Dermis lymphatic vessel endothelial cell (primary cell): ENCODE measurements at places on chromosomes 16 and 17. TPM values are rescaled to one million over a fixed set of nuclear protein-coding genes. Genes with fewer than 3 reads are reported as not detected.

Gene LITAFD
- total RNA-seq = not detected in 2 replicates

Gene LGALS9
- total RNA-seq = 27.6 and 35.3 TPM in 2 replicates

Gene ABR
- 29.8 and 33.0 TPM in 2 replicates for total RNA-seq

Gene CYGB
- total RNA-seq = 0.95 and 3.3 TPM in 2 replicates

Gene CCL8
- not detected in 2 replicates for total RNA-seq

Gene PIPOX
- 0.86 and 2.3 TPM in 2 replicates for total RNA-seq

Gene CPHXL2
- total RNA-seq = not detected in 2 replicates

Gene TBC1D26
- total RNA-seq = under 0.01 TPM in 1 of 2 replicates, not detected in the other

Gene PPY
- total RNA-seq = not detected in 2 replicates

Gene LGALS3BP
- 1.8 and 5.1 TPM in 2 replicates for total RNA-seq

Gene ZG16
- total RNA-seq = not detected in 2 replicates

Gene PERCC1
- not detected in 2 replicates for total RNA-seq

Gene MYL4
- total RNA-seq = 0.86 and 0.87 TPM in 2 replicates

Gene C16orf95
- total RNA-seq = 2.5 and 3.2 TPM in 2 replicates

Gene POLG2
- total RNA-seq = 6.6 and 7.9 TPM in 2 replicates

Gene CCDC102A
- total RNA-seq = 8.0 and 9.7 TPM in 2 replicates

Gene SOST
- total RNA-seq = not detected in 2 replicates

Gene DNASE1L2
- 0.22 and 0.26 TPM in 2 replicates for total RNA-seq
